ENCODE measurements at places on chromosomes 2 and 18. TPM values are rescaled to one million over a fixed set of nuclear protein-coding genes. Genes with fewer than 3 reads are reported as not detected.
A peak's percentile ranks its signal among the peaks of the same experiment; 100 is the strongest.

DNA sequence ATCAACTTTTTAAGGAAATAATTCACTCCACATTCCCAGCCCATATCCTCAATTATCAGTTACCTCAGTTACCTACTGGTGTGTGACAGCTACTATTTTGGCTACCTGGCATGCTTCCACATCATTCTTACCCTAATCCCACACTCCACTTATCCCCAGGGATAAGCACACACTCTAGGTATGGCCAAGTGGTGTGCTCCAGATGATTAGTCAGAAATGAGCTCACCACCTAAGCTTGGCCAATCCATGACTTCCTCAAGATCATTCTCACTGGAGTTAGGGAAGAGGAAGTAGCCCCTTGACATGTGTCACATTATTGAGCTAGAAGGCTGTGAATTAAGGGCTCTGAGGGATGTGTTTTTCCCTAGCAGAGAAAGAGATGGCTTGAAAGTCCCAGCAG lies 20.9 kb upstream of the SMAD4 start:
- DNase-seq = no peak

DNA sequence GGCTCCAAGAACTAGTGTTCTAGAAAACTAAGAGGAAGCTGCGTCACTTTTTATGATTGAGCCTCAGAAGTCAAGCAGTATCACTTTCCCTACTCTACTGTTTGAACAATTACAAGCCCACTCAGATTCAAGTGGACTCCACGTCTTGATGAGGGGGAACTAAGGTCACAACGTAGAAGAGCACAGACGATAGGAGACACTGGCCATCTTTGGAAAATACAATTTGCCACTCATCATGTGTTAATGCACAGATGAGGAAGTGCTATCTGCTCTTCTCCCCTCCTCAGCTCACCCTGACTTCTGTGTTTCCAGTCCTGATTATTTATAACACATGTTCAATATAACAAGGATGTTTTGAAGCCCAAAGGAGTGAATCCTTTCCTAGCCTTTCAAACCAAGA lies 76.1 kb upstream of the CYP1B1 start:
- no peak for DNase-seq

- DNase-seq = peak; percentile 50
Observed at GRCh38 chr2:94874277-94874997, 3.2 kb downstream of the TEKT4 start.

GRCh38 chr2:187228986-187229385 lies 219.1 kb downstream of the CALCRL start:
- DNase-seq = no peak

DNAJC5G gene
- polyA plus RNA-seq = not detected

STPG4 gene
- not detected for polyA plus RNA-seq

- no peak for DNase-seq
Observed at GRCh38 chr2:83233326-83233725, 1225.8 kb downstream of the SUCLG1 start.

GRCh38 chr2:157320409-157320808 lies 5.2 kb downstream of the ERMN start:
- no peak for DNase-seq

MERTK gene
- polyA plus RNA-seq = not detected

- DNase-seq = no peak
Observed at GRCh38 chr2:26672112-26672817, 20.3 kb upstream of the KCNK3 start.

GRCh38 chr2:60260639-60261296 lies 292.7 kb downstream of the BCL11A start:
- DNase-seq = no peak

DNA sequence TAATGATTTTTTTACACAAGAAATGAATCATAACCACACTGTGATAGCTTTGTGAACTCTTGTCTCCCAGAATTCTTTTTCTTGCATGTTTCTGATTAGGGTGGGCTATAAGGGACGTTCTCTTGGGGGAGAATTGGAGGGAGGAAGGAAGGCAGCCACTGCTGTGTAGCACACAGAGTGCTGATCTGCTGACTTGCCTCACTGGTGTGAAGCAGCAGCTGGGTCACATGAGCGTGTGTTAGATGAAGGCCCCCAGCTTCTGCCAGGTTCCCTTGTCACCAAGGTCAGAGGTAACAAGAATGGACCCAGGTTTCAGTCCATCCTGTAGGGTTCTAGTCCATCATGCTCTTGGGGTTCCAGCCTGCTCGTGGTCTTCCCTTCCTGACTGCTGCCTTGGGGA lies 107.4 kb upstream of the GLI2 start:
- no peak for DNase-seq
